ENCODE measurements at places on chromosomes 1 and 21.

GRCh38 chr1:64567426-64568170 lies 97.7 kb downstream of the CACHD1 start:
- DNase-seq: no peak

DNA sequence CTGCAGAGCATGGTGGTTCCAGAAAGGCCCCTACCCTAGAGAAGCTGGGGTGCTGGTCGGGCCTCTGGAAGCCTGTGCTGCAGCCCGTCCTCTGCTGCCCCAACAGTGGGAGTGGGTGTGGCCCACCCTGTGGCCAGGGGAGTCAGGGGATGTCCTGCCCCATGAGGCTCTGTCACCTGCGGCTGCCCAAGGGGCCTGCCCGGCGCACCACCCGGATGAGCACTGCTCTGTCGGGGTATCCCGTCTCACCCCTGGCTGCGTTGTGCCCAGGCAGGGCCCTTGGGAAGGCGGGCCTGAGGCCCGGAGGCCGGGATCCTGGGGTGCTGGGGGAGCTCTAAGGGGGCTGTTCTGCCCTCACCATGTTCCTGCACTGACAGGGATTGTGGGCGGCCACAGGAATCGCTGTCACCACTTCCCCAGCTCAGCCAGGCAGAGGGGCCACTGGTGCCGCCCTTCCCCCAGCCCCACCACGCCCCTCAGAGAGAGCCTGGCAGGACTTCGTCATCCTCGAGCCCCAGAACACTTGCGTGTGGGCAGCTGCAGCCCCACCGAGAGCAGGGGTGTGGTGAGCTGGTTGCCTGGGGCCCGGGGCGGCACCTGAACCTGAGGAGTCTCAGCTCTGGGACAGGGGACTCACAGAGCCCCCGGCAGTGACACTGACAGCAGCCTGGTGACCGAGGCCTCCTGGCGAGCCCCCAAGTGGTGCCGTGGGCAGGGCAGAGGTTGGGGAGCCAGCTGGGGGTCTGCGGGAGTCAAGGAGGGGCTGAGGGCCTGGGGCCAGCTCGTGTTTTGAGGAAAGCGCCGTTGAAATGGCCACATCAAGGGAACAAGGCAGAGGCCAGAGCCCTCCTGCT lies 20.2 kb downstream of the PANK4 start:
- no peak for DNase-seq

GRCh38 chr1:232511172-232511571 lies 118.8 kb downstream of the SIPA1L2 start:
- no peak for DNase-seq

DNA sequence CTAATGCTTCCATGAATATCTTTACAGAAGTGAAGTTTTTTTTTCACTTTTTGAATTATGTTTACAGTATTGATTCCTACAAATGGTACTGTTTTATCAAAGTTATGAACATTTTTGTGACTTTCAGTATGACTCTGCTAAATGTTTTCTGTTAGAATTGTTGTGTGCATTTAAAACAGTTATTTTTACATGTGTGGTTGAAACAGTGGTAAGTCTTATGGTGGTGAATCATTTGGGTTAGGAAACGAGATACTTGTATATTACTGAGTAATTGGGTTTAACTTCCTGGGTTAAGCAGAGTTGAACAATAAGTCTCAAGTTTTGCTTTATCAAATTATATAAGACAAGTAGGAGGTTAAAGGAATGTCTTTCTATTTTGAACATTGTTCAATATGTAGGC lies 66.8 kb downstream of the VPS13D start:
- DNase-seq: no peak

GRCh38 chr1:74205266-74205665 lies 7.2 kb downstream of the FPGT start:
- DNase-seq: no peak

DNA sequence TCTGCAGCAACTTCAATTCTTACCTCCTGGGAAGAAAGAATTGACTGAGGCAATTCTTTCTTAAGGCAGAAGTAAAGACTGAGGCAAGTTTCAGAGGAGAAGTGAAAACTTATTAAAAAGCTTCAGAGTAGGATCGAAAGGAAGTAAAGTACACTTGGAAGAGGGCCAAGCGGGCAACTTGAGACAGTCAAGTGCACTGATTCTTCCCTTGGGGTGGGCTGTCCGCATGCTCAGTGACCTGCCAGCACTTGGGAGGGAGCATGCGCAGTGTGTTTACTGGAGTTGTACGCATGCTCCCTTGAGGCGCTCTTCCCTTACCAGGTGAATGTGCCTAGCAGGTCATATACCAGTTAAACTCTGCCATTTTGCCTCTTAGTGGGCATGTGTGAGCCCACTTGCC lies 55.3 kb upstream of the NBPF3 start:
- DNase-seq: no peak

- no peak for DNase-seq
Observed at GRCh38 chr1:32010246-32010645, 3.4 kb upstream of the KHDRBS1 start.

DNA sequence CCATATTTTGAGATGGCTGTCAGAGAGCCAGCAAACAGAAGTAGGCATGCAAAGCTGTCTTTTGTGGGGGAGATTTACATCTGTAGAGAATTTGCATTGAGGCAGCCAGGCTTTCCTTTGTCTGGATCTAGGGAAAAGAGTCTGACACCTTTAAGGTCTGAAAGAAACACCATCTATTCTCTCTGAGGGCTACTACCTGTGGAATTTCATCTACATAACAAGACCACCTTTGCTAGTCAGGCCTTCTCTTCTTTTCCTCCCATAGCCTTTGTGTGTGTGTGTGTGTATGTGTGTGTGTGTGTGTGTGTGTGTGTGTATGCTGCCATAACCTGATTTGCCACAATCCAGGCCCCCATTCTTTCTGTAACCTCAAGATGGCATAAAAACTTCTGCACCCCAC lies 28.4 kb upstream of the DMRTB1 start:
- DNase-seq: no peak

Measured in T-helper 1 cell (primary cell).